ENCODE measurements at places on chromosomes 12 and 14.

DNA sequence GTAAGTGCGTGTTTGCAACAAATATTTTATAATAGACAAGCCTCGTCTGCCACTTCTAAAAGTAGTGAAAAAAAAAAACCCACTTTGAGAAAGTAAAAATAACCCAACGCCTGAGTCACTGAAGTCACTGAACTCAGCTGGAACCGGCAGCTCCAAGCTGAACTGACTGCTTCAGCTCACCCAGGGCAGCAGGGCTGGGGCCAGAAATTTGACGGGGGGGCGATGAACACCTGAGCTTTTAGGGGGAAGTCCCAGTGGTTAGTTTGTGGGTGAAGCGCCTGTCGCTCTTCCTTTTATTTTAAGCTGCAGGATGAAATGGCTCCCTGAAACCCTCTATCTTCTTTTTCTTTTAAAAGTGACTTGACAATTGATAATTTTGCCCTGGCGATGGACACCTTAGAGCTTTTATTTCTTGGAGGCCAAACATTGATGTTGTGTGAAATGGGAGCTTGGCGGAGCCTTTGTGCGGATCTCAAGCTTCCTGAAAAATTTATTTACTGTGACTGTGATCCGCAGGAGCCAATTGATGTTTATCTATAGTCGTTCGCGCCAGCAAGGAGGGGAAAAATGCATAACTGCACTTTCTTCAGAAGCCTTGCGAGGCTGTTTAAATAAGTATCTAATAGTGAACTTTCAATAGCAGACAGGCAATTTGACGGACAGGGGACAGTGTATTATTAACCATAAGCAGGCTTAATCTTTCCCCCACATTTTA is 173.2 kb upstream of the MYL2 start:
- DNase-seq, result no peak

DNA sequence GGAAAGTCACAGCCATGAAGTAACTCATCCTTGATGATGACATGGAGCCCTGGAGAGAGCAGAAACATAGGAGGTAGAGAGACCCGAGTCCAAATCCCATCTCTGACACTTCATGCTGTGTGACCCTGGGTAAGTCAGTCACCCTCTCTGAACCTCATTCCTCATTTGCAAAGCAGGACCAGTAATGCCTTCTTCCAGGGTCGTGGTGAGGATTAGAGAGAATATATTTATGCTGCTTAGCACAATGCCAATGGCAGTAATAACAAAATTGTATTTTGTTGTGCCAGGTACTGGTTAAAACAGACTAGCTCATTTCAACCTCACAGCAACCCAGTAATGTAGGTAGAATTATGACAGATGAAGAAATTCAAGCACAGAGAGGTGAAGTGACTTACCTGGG is 13.9 kb upstream of the RBM19 start:
- DNase-seq, result no peak

DNA sequence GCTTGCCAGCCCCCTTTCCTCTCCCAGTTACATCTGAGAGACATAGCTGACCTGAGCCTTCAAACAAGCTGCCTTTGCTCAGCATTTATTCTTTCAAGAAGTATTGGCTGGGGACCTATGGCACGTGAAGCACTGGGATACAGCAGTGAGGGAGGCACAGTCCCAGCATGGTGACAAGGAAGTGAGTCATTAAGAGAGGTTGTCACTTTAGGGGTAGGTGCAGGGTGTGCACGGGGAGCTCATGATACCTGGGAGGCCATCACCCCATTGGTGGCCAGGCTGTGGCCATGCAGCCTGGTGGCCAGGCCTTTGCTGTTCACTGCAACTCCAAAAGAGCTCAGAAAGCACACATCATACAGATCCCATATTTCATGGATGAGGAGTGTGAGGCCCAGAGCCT is 5.7 kb upstream of the KRT75 start:
- DNase-seq, result no peak

GRCh38 chr12:113003636-113004035 is 25.3 kb downstream of the OAS2 start:
- DNase-seq, result no peak

- no peak for DNase-seq
These were observed 127.7 kb downstream of the ZFP36L1 start for GRCh38 chr14:68665131-68665530.

DNA sequence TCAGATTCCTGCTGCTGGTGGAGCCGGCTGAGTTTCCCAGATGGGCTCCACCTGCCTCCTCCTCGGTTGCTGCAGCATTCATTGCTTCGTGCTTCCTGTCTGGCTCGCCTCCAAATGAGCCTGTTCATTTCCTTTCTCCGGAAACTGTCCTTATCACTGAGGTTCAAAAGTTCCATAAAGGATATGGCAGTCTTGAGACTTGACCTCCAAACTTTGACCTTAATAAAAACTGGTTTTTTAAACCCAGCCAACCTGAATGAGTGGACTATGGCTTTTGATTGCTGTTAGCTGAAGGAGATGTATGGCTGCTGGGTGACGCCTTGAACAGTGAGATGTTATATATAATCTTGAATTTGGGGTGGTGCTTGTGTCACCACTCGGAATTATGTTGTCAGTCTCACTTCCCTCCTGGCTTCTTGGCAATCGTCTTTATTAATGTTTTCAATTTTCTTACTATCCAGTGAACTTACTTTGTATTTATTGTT is 62.7 kb downstream of the RASSF3 start:
- peak; percentile 36 for DNase-seq

DNA sequence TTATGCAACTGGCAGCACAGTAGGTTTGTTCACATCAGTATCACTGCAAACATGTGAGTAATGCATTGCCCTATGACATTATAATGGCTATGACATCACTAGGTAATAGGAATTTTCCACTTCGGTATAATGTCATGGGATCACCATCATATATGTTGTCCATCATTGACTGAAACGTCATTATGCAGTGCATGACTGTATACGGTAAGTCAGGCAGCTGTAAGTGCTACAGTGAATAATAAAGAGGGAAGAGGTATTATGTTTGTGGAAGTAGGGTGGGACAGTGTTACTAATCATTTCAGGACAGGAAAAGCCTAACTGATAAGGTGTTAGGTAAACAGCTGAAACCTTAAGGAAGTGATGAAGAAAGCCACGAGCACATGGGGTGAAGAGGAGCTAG is 68.1 kb downstream of the ANO4 start:
- DNase-seq, result no peak

- DNase-seq, result peak; percentile 37
These were observed 86.1 kb upstream of the DYNC1H1 start for GRCh38 chr14:101878211-101878821.

DNA sequence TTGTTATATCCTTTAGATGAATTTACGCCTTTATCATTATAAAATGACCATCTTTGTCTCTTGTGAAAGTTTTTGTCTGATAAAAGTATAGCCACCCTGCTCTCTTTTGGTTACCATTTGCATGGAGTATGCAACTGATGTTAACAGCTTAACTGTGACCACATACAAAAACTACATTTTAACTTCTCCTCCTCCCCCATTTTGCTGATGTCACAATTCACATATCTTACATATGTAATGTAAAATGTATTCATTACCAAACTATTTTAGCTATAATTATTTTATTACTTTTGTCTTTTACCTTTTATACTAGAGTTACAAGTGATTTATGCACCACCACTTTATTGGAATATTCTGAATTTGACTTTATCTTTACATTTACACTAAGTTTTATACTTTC is 184.5 kb upstream of the NPAS3 start:
- DNase-seq, result no peak

DNA sequence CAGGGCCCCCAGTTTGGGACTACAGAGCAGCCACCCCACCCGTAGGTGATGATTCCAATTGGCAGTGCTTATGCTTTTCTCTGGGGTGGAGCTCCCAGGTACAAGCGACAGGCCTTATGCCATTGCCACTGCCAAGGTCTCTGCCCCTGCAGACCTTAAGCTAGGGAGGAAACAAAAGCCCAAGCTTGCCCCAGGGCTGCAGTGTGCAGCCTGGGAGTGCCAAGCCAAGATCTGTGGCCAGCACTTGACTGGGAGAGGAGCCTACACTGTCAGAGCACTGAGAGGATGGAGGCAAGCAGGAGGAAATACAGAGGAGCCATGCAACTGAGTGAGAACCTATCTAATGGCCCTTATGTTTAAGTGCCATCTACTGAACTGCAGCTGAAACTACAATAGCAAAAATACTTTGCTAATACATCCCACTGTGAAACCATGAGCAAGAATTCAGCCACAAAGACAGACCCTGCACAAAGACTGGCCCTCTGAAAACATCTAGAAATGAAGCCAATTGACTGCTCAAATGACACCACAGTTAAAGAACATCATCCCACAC is 17.7 kb upstream of the ASCL1 start:
- DNase-seq, result no peak

DNA sequence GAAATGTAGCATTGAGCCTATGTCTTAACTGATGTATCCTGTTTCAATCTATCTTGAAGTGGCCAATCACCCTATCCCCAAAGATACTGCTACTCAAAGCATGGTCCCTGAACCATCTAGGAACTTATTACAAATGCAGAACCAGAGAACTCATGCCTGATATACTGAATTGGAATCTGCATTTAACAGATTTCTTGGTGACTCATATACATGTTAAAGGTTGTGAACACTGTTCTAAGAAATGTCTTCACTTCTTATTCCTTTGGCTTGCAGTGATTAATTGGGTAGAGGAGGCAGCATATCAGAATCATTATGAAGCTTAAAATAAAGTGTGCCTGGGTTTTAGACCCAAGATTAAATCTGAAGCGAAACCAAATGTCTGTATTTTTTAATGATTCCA is 795.6 kb downstream of the DIO2 start:
- no peak for DNase-seq

- no peak for DNase-seq
These were observed 30.0 kb downstream of the HVCN1 start for GRCh38 chr12:110658878-110659277.

GRCh38 chr12:127731657-127732056 is 535.3 kb upstream of the TMEM132C start:
- no peak for DNase-seq

GRCh38 chr12:29427964-29428363 is 47.0 kb upstream of the ERGIC2 start:
- peak; percentile 7 for DNase-seq

DNA sequence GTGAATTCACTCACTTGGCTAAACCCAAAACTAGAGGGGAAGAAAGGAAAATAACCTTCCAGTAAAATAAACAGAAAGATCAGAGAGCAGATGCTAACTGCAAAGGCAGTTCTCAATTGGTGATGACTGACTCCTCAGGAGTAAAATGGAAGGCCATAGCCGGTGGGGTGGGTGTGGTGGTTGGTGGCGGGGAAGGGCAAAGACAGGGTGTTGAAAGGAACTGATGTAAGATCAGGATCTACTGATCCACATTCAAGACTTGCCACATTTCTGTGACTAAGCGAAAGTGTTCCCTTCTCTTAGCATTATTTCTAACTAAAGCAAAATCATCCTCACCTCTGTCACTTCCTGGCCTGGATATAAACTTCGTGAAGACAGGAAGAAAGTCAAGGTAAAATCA is 26.3 kb upstream of the TC2N start:
- DNase-seq, result peak; percentile 29

DNA sequence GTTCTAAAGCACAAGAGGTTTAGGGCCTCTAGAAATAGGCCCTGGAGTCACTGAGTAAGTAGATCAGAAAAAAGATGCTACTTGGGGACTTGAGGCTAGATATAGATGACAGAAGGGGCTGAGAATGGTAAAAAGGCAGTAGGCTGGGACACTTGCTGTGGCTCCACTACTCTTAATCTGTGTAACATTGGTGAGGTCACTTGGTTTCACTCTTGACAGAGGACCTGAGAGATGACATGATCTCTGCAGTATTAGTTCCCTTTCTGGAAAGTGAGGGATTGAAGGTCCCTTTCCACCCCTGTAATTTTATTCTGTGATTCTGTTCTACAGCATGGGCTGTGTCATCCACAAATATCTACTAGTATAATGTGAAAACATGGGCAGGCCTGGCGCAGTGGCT is 39.7 kb downstream of the MAPKAPK5 start:
- DNase-seq, result no peak

DNA sequence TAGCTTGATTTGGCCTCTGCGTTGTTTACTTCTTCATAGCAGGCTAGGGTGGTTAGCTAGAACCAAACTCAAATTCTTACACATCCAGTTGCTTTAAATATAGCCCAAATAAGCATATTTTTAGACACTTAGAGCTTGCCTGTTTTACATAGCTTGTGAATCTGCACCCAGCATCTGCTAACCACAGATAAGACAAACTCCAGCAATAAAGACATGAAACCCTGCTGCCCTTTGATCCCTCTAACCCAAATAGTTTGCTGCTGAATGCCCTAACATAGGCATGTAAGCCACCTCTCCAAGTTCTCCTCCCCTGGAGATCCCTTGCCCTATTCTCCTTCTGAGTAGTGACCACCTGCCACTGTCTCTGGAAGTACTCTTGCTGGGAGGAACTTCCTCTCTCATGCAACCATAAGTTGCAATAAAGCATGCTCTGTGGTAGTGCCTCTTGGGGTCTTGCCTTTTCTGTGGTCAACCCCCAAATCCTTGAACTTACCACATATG is 185.6 kb downstream of the TMEM117 start:
- no peak for DNase-seq

DNA sequence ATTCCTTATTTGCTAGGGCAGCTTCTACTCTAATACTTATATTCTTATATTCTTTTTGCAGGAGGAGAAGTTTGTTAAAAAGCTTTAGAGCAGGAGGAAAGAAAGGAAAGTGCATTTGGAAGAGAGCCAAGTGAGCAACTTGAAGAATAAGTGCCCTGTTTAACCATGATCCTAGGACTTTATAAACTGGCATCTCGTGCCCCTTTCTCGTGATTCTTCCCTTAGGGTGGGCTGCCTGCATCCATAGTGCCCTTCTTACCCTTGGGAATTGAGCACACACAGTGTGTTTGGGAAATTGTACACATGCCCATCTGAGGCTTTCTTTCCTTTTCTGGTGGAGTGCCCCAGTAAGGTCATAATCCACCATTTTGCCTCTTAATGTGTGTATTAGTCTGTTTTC is 141.9 kb downstream of the NUBPL start:
- DNase-seq, result no peak

DNA sequence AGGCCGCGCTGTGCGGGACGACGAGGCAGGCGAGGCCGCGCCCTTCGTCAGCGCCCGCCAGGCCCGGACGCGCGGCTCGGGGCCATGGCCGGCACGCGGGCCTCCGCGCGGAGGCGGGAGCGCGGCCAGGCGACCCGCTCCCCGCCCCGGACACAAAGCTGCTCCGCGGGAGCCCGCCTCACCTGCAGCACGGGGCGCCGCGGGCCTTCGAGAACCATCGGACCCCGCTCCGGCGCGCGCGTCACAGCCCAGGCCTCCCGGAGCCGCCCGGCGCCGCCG is 342 bp downstream of the DICER1 start:
- DNase-seq, result no peak

- peak; percentile 85 for DNase-seq
These were observed 28.2 kb upstream of the SMUG1 start for GRCh38 chr12:54216797-54217661.

DNA sequence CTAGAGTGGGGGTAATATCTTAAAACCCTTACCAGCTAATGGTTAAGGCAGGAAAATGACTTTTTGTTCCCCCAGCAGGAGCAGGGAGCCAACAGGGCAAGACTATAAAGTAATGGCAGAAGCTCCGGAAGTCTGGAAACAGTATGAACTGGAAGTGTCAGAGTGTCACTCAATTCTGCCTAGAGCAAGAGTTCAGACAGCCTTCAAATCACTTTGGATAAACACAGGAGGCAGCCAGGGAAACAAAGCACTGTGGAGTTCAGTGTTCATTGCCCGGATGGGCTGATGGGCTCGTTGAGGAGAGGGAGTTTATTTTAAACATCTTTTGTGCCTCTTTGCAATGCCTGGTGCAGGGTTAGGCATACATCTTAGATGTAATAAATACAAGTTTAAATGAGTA is 16.5 kb upstream of the DYRK2 start:
- no peak for DNase-seq

GRCh38 chr14:36066636-36067035 is 109.9 kb downstream of the PTCSC3 start:
- DNase-seq, result no peak

Measured in activated CD4-positive, alpha-beta T cell treated with anti-CD3 and anti-CD28 coated beads, Interleukin-2, Interleukin-6, amounts not matched to agents 100 ng/mL and 50 ng/mL, durations not matched to agents 16 hours and 8 hours (primary cell).